Activated T-cell treated with anti-CD3 and anti-CD28 coated beads for 4 hours (primary cell): ENCODE measurements at places on chromosomes 5 and 9.

DNA sequence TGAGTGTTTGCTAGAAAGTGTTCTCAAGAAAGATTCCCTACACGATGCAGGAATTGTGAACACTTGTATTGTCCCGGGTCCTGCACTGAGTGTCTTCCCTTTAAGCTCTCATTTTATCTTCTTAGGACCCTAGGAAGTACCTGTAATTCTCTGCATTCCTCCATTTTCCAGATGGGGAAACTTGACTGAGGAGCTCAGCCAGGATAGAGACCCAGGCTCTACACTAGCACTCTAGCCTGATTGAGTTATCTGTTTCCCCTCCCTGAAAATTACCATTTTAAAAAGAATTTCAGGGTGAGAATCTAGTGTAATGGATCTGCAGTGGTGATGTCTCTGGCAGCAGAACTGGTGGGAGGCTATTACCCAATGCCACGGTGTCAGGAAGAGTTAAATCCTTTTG is 453.9 kb downstream of the KDM4C start:
- no peak for DNase-seq

DNA sequence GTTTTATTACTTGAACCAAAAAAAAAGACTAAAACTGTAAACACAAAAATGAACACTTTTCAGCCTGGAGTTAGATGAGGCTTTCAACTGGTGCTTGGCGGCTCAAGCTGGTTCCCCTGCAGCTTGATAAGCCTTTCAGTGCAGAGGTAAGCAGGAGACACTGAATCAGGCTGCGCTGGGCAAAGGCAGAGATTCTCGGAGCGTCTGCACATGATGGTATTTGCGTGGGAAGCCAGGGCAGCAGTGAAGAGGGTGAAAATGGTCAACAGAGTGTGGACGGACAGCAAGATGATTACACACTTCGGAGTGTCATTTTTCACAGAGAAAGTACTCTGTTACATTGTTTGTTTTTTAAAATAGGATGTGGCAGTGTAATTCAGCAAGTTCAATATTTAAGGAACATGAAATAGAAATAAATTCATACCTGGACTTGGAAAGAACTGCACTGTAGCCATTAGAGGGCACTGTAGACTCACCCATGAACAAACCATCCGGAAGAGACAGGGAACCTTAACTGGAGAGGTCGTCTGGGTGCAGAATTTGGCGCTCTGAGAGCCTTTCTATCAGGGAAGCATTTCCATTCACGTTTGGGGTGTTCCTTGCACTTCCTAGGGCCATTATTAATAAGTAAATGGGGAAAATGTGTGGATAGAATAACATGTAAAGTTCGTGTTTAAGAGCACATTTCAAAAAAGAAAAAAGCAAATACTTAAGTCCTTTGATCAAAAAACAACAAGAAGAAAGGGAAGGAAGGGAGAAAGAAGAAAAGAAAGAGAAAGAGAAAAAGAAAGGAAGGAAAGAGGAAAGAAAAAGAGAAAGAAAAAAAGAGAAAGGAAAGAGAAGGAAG is 69.8 kb downstream of the ICE1 start:
- DNase-seq = no peak

GRCh38 chr5:170443624-170444023 is 54.5 kb upstream of the KCNMB1 start:
- DNase-seq = no peak

DNA sequence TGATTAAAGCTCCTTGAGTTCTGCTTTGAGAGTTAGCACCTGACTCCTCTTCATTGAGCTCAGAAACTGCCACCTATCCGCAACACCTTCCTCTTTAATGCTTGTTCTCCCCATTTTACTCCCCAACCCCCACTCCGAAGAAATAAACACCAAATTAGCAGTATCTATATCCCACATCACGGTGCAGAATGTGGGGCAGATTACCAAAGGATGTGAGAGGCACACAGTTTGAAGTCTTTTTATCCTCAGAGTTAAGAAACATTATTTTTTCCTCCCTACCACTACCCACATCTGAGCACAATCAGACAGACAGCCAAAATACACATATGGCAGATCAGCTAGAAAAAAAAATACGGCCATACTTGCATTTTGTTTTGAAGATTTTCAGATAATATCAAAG is 26.1 kb upstream of the IL7R start:
- DNase-seq = no peak
